ENCODE measurements at places on chromosomes 1 and 21. TPM values are rescaled to one million over a fixed set of nuclear protein-coding genes. Genes with fewer than 3 reads are reported as not detected.
A peak's percentile ranks its signal among the peaks of the same experiment; 100 is the strongest.

The NBPF10 gene
- 0.54 TPM for total RNA-seq

The PADI2 gene
- 0.12 TPM for total RNA-seq

The MTMR11 gene
- total RNA-seq: 2.6 TPM

The NBPF19 gene
- total RNA-seq: 2.4 TPM

The GSTM3 gene
- total RNA-seq: 228 TPM

GRCh38 chr1:227586733-227587132, 23.4 kb downstream of the ZNF678 start:
- DNase-seq: no peak

- DNase-seq: no peak
Observed at GRCh38 chr21:45992301-45993209, 11.0 kb downstream of the COL6A1 start.

GRCh38 chr1:62090016-62090415, 104.6 kb upstream of the L1TD1 start:
- DNase-seq: no peak

DNA sequence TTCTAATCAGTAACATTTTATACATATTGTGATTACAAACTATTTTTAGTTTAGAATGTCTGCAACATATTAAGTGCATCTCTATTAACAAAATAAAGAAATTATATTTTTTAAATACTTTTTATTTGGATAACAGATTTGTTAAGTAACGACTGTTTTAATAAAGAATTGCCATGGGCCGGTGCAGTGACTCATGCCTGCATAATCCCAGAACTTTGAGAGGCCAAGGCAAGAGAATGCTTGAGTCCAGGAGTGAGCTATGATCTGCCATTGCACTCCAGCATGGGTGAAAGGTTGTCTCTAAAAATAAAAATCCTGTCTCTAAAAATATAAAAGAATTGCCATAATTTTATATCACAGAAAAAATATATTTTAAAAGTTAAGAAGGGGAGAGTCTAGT, 4.1 kb downstream of the LRRIQ3 start:
- peak; percentile 16 for DNase-seq

GRCh38 chr1:156126630-156127534, 12.4 kb downstream of the LMNA start:
- peak; percentile 87 for DNase-seq

DNA sequence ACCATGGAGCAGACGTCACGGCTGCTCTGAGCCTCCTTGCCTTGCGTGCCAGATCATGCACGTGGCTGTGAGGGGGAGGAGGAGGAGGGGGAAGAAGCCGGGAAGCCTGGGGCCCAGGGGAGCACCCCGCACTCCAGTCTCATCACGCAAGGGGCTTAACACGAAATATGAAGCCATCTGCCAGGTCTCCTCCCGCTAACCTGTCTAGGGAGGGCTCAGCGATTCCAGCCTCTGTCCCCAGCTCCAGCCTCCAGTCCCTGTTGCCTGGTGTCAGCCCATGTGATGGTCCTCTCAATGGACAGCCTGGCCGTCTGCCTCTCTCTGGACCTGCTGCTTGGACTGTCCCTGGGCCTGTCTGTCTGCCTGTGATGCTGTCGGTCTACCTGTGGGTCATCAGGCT, 22.5 kb upstream of the C1QA start:
- no peak for DNase-seq

GRCh38 chr1:93056214-93056613, 22.9 kb upstream of the MTF2 start:
- DNase-seq: no peak

- peak; percentile 92 for DNase-seq
Observed at GRCh38 chr1:213987927-213988506, at the start of gene PROX1. Gene PROX1 (plus strand): TSS chr1:213987973. CDS start chr1:213996536, 8,563 bp downstream.

DNA sequence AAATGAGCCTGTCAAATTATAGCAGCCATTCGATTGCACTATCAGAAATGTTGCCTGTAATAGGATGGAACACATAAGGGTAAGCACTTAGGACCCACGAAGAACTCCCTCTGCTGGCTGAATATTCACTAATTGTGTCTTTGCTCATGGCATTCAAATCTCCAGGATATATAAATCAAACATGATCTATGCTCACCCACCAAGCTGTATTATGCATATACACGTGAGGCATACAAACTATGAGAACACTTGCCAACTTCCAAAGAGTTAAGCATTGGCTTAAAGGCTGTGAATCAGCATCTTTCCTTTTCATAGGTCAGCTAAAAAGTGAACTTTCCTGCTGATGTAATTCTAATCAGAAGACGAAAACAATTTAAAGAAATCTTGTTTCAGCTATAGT, 34.5 kb downstream of the TMPRSS15 start:
- DNase-seq: peak; percentile 42

DNA sequence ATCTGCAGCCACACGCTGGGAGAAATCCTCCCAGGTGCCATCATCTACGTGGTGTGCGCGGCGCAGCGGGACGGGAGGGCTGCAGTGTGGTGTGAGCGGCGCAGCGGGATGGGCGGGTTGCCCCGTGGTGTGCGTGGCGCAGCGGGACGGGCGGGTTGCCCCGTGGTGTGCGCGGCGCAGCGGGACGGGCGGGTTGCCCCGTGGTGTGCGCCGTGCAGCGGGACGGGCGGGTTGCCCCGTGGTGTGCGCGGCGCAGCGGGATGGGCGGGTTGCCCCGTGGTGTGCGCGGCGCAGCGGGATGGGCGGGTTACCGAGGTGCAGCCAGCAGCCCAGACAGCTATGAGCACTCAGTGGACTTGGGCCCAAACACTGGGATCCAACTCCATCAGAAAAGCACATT, 4.7 kb downstream of the WRAP73 start:
- DNase-seq: no peak

DNA sequence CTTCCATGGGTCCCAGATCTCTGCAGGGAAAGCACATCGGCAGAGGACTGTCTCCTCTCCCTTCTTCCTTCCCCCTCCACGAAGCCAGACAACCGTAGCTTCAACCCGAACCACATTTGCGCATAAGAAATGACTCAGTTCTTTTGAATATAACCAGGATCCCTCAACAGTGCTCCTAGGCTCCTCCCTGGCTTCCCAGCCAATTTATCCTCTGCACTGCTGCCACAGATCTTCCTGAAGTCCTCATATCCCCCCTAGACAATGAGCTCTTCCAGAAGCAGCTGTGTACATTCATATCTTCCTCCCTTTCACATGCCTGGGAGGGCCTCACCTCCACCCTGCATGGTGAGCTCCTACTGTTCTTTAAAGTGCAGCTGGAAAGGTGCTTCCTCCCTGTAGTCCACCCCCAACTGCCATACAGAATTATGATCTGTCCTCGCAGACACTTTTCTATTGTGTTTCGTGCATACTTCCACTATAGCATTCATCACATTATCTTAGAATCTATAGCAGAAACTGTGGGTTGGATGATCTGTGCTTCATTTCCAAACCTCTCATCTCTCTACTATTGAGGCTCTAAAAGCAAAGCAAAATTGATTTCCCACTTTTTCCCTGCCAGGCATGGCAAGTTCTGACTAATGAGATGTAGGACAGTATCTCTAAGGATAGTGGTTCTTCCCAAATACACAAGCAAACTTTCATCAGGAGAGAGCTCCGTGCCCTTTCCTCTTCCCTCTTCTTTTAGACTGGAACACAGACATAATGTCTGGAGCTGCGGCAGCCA, 179.3 kb upstream of the HMGB4 start:
- no peak for DNase-seq

- DNase-seq: no peak
Observed at GRCh38 chr1:68149907-68150306, 82.4 kb downstream of the WLS start.

DNA sequence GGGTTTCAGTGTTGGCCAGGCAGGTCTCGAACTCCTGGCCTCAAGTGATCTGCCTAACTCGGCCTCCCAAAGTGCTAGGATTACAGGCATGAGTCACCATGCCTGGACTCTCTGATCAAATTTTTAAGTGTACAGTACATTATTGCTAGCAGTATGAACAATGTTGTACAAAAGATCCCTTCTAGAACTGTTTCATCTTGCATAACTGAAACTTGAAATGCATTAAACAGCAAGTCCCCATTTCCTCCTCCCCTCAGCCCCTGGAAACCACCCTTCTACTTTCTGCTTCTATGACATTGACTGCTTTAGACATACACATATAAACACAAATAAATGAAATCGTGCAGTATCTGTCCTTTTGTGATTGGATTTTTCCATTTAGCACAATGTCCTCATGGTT, 463.4 kb downstream of the PTPRC start:
- DNase-seq: no peak

DNA sequence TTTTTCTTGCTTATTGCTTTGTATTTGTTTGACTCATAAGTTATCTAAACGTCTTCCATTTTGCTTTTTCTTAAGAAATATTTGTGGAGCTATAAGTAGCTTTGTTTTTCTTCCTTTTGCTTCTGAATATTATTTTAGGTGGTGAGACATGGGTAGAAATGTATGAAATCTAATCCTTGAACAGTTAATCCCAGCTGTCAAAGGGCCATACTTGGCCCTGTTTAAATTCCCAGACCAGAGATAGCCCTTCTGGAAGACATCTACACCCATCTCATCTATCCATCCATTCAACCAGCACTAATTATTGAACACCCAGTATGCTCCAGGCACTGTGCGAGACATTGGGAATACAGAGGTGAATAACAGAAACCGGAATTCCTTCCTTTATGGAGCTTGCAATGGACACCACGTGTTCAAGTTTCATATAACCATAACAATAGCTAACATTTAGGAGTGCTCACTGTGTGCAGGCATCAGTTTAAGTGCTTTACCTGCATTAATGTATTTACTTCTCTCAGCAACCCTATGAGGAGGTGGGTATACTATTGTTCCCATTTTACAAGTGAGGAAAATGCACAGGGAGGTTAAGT, 8.7 kb downstream of the TACSTD2 start:
- no peak for DNase-seq

GRCh38 chr1:39936724-39937491, 18.0 kb upstream of the MFSD2A start:
- DNase-seq: no peak

DNA sequence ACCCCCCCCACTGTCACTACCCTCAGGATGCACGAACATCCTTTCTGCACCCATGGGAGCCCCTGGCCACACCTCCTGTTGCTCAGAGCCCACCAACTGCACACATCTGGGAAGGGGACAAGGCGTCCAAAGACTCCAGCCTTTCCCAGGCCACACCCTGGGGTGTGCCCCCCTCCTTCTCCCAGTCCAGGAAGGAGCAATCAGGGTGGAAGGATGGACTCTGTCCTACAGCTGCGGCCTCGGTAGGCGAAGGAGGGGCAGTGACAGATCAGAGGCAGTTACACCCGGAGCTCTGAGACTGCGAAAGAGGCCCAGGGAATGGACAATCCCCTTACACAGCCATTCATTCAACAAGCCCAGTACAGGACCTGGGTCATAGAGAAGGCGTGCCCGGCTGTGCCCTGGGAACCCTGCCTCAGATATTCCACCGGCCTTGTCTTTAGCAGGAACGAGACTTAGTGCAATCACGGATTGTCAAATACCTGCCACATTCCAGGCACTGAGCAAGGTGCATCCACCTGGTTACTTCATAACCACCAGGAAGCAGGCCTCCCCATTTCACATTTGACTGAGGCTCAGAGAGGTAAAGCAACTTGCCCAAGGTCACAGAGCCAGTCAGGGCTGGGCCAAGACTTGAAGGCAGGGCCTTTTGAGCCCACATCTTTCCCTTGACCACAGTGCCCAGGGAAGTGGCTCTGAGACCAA, 9.4 kb downstream of the HSPG2 start:
- no peak for DNase-seq

- DNase-seq: no peak
Observed at GRCh38 chr1:179366093-179366800, 476 bp downstream of the AXDND1 start.

GRCh38 chr1:70714149-70714548, 303.1 kb downstream of the CTH start:
- no peak for DNase-seq

DNA sequence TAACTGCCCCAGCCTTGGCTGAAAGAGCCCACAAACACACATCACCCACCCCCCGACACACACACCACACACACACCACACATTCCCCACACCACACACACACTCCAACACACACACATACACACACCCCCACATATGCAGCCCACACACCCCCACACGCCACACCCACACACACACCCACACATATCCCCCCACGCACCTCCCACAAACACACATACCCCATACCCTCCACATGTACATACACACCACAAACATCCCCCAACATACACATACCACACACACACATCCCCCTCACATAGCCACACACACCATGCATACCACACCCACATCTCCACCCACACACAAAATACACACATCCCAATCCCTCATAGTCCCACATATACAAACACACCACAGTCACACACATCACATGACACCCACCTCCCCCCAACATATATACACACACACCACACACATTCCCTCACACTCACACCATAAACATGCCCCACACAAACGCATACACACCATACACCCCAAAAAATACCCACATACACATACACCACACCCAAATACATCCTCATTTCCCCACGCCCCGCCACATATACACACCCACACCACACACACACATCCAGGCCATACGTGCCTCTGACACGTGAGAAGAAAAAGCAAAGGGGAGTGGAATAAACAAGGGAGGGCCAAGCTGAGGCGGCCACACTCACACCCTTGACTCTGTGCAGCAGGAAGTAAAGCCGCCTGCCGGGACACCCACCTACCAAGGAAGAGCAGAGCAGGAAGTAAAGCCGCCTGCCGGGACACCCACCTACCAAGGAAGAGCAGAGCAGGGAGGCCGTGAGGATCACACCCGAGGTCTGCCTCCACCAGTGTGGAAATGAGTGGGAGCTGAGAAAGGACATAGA, 53.7 kb downstream of the HSF2BP start:
- no peak for DNase-seq

- no peak for DNase-seq
Observed at GRCh38 chr1:235697508-235697907, 47.9 kb upstream of the GNG4 start.

DNA sequence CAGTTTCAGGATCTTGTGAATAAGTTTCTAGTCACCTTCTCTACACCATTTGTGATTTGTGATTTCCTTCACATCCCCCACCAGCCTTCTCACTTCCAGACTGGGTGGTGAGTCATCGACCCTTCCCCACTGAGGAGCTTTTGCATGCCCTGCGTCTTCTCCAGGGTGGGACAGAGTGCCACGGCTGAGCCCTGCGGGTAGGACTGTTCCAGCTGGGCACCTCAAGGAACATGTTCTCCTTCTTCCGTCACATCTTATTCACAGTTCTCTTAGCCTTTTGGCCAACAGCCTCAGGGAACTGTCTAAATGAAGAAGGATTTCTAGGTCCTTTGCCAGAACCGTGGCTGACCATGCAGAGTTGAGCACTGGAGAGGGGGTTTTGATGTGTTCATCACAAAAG, 116.5 kb downstream of the TMEM53 start:
- DNase-seq: no peak

DNA sequence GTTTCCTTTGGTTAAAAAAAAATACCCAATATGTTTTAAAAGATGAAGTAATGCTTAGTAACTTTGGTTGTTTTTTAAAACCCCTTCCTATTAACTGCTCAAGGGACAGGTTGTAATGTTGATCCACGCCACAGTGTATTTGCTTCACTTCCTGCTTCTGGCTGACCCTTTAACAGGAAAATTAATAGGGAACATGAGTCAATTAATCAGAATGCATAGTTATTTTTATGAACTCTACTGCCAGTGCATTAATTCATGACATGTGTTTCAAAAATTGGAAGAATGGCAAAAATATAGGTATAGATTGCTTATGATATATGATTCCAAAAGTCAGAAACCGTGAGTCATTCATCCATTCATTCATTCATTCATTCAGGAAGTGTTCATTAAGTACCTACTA, 204.8 kb downstream of the SETD4 start:
- DNase-seq: no peak

- DNase-seq: no peak
Observed at GRCh38 chr21:29496337-29496736, 197.6 kb downstream of the BACH1 start.

Measured in H4 (cell line).